ENCODE measurements at places on chromosomes 16 and 17.

DNA sequence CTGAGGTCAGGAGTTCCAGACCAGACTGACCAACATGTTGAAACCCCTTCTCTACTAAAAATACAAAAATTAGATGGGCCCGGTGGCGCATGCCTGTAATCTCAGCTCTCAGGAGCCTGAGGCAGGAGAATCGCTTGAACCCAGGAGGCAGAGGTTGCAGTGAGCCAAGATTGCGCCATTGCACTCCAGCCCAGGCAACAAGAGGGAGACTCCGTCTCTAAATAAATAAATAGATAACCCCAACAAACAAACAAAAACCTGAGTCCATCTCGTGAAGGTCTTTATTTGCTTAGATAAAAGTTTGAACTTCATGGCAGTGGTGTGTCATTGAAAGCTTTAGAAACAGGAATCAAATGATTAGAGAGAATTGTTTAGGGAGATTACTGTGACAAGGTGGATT, 167.4 kb downstream of the BCAS3 start:
- DNase-seq = no peak

DNA sequence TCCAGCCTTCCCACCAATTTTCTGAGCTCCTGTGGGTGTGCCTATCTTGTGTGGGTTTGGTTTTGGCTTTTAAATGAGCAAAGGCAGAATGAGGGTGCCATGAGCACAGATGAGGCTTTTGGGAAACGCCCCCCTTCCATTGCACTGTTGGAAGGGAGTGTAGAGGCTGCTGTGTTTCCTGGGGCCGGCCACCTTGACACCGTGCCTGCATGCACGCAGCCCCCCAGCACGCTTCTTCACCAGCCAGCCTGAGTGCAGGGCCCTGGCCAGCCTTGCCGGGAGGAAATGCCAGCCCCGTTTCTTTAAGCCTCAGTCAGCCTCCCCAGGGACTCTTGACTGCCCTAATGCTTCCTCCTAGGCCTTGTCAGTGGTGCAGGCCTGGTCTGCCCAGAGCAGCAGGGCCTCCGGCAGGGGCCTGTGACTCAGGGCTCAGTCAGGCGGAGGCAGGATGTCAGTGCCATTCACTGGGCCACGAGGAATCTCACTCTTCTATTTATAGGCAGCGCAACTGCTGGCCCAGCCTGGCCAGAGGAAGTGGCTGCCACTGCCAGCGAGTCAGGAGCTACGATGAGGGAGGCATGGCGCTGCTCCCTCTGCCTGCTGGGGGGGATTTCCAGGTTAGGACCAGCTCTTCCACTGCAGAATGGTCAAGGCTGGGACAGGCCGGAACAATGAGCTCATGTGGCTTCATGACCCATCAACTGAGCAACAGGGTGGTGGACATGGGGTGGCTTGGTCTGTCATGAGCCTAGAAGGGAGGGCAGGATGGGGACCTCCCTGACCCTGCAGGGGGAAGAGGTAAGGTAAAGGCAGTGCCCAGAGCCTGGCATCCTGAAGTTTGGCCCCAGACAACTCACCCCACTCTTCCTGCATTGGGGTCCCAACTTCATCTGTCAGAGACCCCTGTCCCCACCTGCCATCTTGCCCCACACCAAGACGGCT, 205.2 kb downstream of the RAB11FIP4 start:
- peak; percentile 92 for DNase-seq

GRCh38 chr16:69311533-69312387, 610 bp downstream of the VPS4A start:
- DNase-seq = no peak

DNA sequence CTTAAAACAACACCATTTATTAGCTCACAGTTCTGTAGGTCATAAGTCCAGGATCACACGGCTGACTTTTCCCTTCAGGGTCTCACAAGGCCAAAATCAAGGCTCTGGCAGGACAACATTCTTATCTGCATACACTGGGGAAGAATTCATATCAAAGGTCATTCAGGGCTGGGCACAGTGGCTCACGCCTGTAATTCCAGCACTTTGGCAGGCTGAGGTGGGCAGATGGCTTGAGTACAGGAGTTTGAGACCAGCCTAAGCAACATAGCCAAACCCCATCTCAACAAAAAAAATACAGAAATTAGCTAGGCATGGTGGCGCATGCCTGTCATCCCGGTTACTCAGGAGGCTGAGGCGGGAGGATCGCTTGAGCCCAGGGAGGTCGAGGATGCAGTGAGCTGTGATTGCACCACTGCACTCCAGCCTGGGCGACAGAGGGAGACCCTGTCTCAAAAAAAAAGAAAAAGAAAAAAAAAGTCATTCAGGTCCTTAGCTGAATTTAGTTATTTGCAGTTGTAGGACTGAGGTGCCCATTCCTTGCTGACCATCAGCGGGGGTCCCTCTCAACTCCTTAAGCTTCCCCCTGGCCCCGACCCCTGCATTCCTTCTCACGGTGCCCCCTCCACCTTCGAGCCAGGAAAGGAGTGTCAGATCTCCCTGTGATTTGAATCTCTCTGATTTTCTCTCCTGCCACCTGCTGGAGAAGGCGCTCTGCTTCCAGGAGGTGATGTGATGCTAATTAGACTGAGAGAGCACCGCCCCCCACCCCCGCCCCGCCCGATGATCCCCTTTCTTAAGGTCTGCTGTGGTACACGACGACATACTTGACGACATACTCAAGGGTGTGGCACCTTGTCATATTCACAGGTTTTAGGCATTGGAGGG, 91.8 kb upstream of the CLEC18A start:
- no peak for DNase-seq

DNA sequence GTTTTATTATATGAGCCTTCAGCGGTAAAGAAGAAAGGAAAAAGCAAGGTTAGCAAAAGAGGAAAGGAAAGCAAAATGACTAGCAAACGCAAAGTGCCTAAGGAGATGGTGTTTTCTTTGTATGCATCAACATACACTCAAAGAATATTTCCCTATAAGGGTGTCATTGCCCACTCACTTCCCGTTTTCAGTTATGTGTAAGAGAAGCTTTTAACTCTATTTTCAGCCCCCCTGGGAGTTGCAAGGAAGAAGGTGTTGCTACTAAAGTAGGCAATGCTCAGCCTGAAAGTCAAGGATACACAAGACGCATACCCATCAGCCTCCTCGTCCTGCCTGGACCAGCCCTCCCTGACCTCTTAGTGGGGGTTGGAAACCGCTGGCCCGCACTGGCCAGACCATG, 267.7 kb upstream of the ZFHX3 start:
- no peak for DNase-seq

DNA sequence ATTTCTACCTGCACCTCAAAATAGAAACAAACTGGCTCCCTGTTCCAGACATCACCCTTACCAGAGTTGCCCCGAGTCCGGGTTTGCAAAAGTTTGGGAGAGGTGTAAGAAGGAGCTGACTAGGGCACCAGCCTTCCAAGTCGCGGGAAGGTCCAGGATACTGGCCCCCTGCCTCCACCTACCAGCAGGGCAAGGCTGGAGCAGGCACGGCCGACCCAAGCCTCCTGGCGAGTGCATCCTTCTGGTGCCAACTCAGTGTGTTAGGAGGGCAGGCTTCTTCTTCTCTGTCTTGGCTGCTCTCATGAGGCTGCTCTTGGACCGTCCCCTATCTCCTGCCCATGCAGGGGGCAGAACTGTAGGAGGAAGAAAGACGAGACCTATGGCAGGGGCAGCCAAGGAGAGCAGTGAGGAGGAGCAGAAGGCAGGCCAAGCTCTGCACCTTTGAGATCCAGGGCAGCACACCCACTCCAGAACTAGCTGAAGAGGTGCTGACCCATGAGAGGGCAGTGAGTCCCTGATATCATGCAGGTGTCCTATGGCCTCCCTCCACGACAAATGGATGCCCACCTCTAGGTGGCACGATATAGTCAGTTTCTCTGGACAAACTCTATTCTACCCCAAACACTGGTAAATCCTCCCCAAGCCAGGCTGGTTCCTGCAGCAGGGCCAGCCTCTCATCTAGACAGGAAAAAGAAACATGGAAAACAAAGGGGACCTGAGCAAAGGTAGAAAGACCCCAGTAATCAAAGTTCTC, 54.4 kb downstream of the CYTH1 start:
- no peak for DNase-seq

- no peak for DNase-seq
Measured at GRCh38 chr16:49340466-49340865, 33.1 kb upstream of the C16orf78 start.

GRCh38 chr17:1750628-1751027, 8.0 kb downstream of the SERPINF2 start:
- DNase-seq = no peak

DNA sequence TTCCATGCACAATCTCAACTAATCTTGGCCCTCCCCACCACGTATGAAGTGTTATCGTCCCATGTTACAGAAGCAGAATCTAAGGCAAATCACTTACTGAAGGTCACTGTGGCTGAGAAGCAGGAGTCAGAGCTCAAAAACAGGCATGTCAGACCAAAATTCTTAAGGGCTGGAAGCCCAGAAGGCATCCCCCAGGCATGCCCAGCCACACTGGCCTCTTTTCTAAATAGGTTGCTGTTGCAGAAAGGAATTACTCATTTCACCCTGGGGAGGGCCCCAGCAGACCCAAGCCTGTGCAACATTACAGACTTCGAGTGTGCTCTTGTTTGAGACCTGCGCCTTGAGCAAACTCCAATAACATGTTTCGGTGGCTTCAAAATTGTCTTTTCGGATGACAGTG, 194.1 kb downstream of the RBFOX1 start:
- DNase-seq = no peak

- DNase-seq = no peak
Measured at GRCh38 chr16:23950898-23951297, 115.1 kb downstream of the PRKCB start.

GRCh38 chr17:72812823-72813222, 279.7 kb downstream of the SLC39A11 start:
- no peak for DNase-seq

GRCh38 chr16:75282466-75283281, 31.2 kb upstream of the BCAR1 start:
- no peak for DNase-seq

GRCh38 chr16:74583926-74584666, 22.8 kb downstream of the GLG1 start:
- no peak for DNase-seq

DNA sequence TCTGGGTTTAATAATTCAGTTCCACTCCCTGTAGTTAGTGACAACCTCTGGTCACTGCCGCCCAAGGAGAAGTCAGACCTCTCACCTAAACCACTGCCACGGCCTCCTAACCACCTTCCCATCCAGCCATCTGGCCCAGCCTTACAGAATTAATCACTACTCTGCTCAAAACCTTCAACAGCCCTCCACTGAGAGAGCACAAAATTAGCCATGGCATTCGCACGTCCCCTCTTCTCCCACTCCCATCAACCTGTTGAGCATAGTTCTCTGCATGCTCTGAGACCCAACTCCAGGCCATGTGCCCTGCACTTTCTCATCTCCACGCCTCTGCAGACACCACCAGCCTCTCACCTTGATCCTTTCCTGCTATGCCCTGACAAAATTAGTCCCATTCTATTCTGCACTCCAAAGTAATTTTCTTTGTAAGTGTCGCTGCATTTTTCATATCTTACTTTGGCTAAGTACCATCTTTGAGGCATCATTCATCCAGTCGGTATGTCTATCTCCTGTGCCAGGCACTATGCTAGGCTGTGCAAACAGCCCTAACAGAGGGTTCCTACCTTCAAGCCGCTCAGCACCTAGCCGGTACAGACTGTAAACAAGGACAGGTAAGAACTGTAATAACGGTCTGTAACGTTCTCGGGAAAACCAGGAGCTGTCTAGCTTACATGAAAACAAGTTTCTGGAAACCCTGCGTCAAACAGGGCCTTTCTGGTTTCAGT, 963 bp downstream of the COPRS start:
- no peak for DNase-seq

- DNase-seq = no peak
Measured at GRCh38 chr16:88815901-88816589, 4.3 kb upstream of the APRT start.

DNA sequence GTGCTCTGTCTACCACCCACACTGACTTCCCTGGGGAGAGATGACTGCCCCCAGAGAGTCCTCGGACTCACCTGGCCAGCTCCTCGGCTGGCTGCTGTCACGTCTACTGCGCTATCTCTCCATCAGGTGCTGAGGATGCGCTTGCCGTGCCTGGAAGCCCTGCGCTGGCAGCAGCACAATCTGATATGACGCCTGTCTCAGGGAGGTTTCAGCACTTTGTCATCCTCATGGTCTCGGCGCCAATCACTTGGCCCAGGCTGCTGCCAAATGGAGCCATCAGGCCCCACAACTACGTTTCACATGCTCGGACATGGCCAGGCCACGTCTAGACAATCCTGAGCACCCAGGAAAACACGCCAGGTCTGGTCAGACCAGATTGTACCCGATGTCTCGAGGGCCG, 46.7 kb downstream of the FOXL1 start:
- DNase-seq = no peak

DNA sequence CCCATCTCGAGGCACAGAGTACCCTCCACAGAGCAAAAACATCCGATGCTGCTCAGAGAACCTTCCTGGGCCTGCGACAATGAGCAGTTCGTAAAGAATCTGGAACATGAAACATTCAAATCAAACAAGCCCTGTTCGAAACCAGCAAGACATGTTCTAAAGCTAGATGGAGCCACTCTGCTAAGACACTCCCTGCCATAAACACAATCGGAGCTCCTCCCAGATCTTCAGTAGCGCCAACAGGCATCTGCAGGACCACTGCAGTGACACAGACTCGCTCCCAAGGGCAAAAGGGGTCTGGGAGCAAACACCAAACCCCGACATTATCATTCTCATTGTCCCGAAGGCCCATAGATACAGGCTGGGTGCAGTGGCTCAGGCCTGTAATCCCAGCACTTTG, 108.7 kb downstream of the ZFHX3 start:
- DNase-seq = no peak

- DNase-seq = no peak
Measured at GRCh38 chr17:50649042-50649908, 14.6 kb downstream of the ABCC3 start.

DNA sequence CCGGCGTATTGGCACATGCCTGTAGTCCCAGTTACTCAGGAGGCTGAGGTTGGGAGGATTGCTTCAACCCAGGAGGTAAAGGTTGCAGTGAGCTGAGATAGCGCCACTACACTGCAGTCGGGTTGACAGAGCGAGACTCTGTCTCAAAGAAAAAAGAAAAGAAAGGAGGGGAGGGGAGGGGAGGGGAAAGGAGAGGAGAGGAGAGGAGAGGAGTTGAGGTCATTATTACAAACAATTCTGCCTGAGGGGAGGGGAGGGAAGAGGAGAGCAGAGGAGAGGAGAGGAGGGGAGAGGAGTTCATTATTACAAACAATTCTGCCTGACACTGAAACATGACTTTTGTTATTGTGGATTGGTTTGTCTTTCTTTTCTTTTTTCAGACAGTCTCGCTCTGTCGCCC, 19.8 kb upstream of the ABCA5 start:
- no peak for DNase-seq

GRCh38 chr16:85750146-85750826, 610 bp downstream of the C16orf74 start:
- DNase-seq = no peak

DNA sequence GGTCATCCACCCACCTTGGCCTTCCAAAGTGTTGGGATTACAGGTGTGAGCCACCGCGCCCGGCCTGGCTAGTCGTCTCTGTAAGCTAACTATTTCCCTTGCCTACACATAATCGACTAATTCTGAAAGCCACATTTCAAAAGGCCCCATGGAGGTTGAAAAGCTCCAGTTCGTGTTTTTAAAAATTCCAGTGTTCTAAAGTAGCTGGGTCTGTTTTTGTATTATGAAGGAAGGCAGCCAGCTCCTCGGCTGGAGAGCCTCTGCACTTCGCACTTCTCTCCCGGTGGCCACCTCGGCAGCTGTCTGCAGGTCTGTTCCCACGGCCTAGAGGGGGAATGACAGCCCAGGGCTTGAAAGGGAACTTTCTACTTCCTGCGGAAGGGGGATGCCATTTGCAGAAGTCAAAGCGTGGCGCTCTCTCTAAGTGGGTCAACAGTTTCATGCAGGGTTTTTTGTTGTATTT, 16.9 kb downstream of the HASPIN start:
- DNase-seq = no peak

Data from kidney epithelial cell (primary cell).